ENCODE measurements at places on chromosomes 11 and 22.

DNA sequence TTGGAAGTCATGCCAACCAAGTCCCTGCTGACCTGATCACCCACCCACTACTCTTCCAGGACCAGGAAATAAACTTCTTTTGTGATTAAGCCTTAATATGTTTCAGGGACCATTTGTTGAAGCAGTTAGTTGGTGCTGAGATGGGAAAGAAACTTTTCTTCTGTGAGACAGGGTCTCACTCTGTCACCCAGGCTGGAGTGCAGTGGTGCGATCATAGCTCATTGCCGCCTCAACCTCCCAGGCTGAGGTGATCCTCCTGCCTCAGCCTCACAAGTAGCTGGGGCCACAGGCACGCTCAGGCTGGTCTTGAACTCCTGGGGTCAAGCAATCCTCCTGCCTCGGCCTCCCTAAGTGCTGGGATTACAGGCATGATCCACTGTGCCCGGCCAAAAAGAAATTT lies 10.6 kb downstream of the SUSD2 start:
- DNase-seq = no peak

DNA sequence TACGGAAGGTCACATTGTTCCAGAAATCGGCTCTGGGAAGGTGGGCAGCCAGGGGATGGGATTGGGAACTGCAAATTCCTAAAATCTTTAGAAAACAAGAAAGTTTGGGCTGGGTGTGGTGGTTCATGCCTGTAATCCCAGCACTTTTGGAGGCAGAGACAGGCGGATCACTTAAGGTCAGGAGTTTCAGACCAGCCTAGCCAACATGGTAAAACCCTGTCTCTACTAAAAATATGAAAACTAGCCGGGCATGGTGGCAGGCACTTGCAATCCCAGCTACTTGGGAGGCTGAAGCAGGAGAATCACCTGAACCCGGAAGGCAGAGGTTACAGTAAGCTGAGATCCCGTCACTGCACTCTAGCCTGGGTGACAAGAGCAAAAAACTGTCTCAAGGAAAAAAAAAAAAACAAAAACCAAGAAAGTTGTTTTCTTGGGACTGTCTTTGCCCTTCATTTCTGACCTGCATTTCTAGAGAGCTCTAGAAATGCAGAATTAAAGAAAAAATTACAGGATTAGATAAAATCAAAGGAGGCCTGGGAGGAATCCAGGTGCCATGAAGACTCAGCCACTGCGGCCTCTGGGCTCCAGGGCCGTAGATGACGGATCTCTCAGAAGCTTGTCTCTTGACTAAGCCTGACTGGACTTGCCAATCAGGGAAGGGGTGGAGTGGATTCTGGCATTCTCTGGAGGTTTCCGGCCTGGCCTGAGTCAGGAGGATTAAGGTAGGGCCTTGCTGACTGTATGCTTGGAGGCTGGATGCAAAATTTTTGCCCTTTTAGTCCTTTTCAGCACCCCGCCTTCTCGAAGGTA lies 5.3 kb upstream of the MALAT1 start:
- DNase-seq = no peak

GRCh38 chr11:3655547-3655946 lies 10.6 kb downstream of the ART1 start:
- no peak for DNase-seq

DNA sequence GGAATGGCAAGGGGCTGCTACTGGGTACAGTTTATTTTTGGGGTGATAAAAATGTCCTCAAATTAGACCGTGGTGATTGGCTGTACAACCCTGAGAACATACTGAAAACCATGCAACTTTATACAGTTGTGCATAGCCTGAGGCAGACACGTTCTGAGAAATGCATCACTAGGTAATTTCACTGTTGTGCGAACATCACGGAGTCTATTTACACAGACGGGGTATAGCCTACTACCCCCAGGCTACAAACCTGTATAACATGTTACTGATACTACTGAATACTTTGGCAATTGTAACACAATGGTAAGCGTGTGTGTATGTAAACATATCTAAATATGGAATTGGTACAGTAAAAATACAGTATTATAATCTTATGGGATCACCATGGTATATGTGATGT lies 23.6 kb downstream of the NARS2 start:
- no peak for DNase-seq

- DNase-seq = no peak
These were observed 12.8 kb downstream of the MACROD1 start for GRCh38 chr11:64152841-64153691.

DNA sequence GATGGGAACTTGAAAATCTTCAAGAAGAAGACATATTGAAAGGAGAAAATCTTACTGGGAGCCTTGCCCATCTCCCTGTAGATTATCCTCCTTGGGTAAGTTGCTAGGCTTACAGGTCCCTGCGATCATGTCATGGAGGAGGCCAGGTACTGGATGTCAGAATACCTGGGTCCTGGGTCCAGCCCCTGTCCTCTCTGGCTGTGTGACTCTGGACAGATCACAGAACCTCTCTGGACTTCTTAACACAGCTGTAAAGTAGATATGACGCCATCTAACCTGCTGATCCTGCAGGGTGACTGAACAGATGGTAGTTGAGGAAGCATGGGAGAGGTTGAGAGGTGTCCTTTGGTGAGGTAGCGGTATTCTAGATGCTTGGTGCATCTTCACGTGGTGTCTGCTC lies 4.1 kb downstream of the TSKU start:
- no peak for DNase-seq

- DNase-seq = no peak
These were observed 53.0 kb downstream of the CTSC start for GRCh38 chr11:88284336-88285050.

GRCh38 chr22:21051831-21052400 lies 6.2 kb downstream of the LRRC74B start:
- no peak for DNase-seq

GRCh38 chr11:81874635-81875034 lies 859.0 kb downstream of the FAM181B start:
- DNase-seq = no peak

DNA sequence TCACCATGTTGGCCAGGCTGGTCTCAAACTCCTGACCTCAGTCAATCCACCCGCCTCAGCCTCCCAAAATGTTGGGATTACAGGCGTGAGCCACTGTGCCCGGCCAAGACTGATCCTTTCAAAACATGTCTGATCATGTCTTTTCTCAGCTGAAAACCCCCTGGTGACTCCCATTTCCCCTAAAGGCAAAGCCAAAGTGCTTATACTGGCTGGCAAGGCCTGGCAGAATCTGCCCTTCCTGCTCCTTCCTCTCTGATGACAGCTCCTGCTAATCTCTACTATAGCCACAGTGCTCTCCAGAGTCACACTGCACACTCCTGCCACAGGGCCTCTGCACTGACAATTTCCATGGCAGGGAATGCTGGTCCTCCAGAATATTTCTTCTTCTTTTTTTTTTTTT lies 2.6 kb upstream of the MCHR1 start:
- DNase-seq = no peak

DNA sequence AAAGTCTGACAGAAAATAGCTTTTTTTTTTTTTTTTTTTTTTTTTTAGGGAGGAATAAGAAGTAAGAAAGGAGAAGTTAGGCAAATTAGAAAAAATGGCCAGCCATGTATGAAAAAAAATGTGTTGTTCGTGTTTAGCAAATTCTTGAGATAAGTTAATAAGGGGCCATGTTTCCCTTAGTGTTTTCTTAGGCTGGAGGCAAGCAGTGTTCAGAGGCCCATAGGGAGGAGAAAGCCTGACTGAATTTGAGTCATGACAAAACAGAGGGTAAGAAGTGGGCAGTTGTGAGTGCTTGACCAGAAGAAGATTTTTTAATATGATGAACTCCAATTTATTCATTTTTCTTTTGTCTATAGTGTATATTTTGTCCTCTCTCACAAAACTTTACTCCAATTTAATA lies 766.4 kb downstream of the FAM181B start:
- DNase-seq = no peak

GRCh38 chr22:33326540-33327295 lies 268.5 kb upstream of the SYN3 start:
- no peak for DNase-seq

GRCh38 chr11:77065878-77066228 lies 918 bp upstream of the CAPN5 start:
- no peak for DNase-seq

DNA sequence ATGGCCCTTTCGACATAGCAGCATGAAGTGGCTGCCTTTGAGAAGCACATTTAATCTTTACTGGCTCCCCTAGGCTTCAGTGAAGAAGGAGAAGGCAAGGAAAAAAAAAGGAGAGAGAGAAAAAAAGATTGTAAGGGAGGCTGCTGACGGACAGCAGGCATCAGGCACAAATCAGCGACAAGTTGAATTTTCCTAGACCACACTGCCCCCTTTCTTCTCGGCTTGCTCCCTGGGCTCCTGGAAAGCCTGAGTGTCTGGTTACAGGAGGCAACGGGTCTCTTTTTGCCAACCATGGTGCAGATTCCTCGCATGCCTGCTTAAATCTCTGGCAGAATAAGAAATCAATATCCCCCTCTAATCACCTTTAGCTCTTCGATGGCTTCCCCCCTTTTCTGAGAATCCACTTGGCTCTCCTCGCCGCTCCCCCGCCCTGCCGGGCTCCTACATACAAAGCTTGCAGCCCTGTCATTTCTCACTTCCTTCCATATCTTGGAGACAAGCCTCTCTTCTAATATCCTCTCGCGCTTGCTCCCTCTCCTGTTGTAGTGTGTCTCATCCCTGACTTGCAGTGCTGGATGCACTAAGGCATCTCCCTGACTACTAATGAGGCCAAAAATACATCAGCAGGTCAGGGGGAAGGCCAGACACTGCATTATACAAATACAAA lies 14.3 kb downstream of the BLID start:
- no peak for DNase-seq

GRCh38 chr22:19855504-19856409 lies 1.1 kb upstream of the GNB1L start:
- DNase-seq = no peak

DNA sequence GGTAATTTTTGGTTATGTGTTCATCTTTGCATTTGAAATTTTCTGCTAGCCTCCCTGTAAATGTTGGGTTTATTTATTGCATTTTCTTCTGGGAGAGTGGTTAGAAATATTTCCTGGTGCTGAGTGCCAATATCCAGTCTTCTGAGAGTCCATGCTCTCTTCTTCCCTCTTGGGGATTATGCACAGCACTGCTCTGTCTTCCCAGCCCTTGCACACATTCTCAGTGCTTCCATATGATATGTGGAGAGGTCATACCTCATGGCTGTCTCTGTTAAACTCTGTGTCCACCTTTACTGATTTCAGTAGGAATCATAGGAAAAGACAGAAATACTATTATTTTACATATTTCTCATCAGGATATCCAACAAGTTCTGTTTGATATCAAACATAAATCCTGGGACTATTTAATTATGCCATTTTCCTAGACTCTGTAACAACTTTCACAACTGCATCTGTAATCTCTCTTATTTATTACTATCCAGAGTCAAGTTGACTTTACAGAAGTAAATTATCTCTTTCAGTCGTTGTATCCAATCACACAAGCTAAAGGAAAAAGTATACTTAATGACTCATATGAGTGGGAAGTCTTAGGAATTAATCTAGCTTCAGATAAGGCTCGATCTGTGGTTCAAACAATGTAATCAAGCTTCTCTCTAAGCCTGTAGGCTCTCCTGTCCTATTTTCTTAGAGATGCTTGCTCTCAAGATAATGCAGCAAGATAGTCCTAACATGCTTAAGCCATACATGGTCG lies 2.7 kb upstream of the NXPE1 start:
- DNase-seq = no peak

DNA sequence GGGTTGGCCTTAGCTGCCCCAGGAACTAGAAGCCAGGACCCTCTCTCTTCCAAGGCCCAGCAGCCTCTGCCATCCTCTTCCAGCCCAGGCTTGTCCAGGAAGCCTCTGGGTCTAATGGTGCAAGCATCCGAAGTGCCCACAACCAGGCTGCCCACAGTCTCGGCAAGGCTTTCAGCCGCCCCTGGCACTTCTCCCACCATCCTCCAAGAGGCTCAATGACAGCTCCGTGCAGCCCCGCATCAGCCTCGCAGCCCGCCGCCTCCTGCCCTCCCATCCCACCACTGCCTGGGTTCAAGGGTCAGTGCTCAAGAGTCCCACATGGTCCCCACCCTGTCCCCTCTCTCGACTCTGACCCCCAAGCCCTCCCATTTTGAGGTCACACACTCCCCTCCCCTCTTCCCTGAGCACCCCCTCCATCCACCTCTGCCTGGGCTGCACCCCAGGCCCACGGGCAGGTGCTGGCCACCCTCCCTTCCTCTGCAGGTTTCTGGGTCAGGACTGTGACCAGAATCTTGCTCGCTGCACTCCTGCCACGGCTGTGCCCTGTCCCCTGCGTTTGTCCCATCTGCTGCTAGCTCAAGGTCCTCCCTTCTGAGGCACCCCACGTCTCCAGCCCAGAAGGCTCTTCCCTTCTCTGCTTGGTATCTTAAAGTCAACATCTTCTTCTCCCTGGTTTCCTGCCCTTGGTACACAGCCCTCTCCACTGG lies 17.2 kb downstream of the IFITM10 start:
- no peak for DNase-seq

DNA sequence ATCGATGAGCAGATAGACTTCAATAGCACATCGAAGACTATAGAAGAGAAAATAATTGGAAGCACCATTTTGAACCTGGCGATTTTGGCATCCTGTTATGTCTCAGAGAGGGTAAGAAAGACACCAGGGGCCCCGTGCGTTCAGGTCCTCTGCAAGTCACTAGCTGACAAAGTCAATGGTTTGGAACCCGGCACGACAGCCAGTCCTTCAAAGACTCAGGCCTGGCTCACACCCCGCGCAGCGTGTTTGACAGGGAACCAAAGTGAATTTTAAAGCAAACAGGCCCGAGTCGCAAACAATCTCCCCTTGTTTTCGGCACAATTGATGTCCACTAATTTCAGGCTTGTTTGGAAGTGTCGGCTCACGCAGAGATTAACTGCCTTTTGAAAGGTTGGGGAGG lies 716.6 kb downstream of the BRD1 start:
- DNase-seq = no peak

GRCh38 chr11:59141191-59141590 lies 1.5 kb upstream of the FAM111A start:
- no peak for DNase-seq

DNA sequence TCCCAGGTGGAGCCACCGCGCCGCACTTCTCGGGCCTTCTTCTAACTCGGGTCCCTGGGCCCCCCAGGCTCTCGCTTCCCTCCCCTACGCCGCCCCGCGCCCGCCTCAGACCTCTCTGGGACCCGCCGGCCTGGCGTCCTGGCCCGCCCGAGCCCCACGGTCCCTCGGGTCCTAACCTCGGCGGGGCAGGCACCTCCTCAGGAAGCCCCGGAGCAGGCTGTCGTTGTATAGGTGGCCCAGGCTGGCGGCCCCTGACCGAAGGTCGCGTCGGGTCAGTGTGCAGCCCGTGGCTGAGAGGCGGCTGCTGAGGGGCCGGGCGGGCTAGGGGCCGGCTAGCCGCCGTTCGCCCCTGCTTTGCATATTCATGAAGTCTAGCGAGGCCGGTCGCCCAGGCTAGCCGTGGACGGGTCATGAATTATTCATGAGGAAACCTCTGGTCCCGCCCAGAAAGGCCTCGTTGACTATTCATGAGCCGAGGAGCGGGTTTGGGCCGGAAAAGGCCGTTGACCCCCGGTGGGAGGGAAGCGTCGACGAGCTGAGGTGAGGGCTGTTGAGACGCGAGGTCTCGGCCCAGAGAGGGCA lies at the start of gene HORMAD2:
Gene HORMAD2 (plus strand): TSS at position 513 of the 582 bp plus-strand sequence. CDS start 13,489 bp downstream, outside the sequence.
- DNase-seq = no peak
